Endothelial cell of coronary artery (primary cell): ENCODE measurements at places on chromosomes 5 and 9. TPM values are rescaled to one million over a fixed set of nuclear protein-coding genes. Genes with fewer than 3 reads are reported as not detected.

The ISL1 gene
- total RNA-seq = not detected in 2 replicates

The THBS4 gene
- total RNA-seq = under 0.01 and 0.09 TPM in 2 replicates

The GRXCR2 gene
- not detected in 2 replicates for total RNA-seq

The OMD gene
- 0.94 TPM in 1 of 2 replicates, not detected in the other for total RNA-seq

The PCDHGA2 gene
- total RNA-seq = 0.90 and 3.0 TPM in 2 replicates

The ACTBL2 gene
- 0.28 TPM in 1 of 2 replicates, not detected in the other for total RNA-seq

The CFAP90 gene
- total RNA-seq = not detected in 2 replicates

The SLC34A3 gene
- not detected in 2 replicates for total RNA-seq

The RACK1 gene
- 6,583 and 6,933 TPM in 2 replicates for total RNA-seq

The LRRC70 gene
- 18.0 and 33.4 TPM in 2 replicates for total RNA-seq

The FAM219A gene
- total RNA-seq = 12.2 and 16.9 TPM in 2 replicates

The HAND1 gene
- total RNA-seq = not detected in 2 replicates

The PRLR gene
- total RNA-seq = not detected in 2 replicates

The SLC1A1 gene
- 12.2 and 17.0 TPM in 2 replicates for total RNA-seq

The RMI1 gene
- total RNA-seq = 4.8 and 5.6 TPM in 2 replicates

The AGXT2 gene
- not detected in 2 replicates for total RNA-seq

The CAAP1 gene
- total RNA-seq = 12.9 and 19.3 TPM in 2 replicates

The GARNL3 gene
- total RNA-seq = 2.7 and 4.1 TPM in 2 replicates

The OGN gene
- total RNA-seq = under 0.01 TPM in 1 of 2 replicates, not detected in the other

The EIF4EBP3 gene
- 0.54 and 0.75 TPM in 2 replicates for total RNA-seq
